ENCODE measurements at places on chromosomes 16 and 17. TPM values are rescaled to one million over a fixed set of nuclear protein-coding genes. Genes with fewer than 3 reads are reported as not detected.
A peak's percentile ranks its signal among the peaks of the same experiment; 100 is the strongest.

- peak overlapping the region; percentile 57 for H3K27ac ChIP-seq
Observed at GRCh38 chr17:45155483-45155882, 6.2 kb upstream of the HEXIM2 start.

DNA sequence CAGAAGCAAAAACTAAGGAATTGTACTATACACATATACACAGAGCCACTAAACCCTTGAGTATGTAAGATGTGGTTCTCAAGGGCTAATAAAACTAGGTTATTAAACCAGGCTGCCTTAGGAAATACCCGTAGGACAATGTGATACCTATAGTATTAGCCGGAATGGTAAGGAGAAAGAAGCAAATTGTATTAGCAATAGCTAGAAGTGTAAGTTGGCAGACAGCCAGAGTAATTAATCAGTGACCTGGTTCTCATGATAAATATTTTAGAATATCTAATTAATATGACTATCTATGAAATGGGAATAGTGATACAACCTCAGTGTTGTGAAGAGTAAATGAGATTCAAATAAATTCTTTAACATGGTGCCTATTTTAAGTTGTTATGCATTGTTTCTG is 18.6 kb downstream of the GDPD1 start:
- H3K27ac ChIP-seq, result no peak overlapping the region
- no peak overlapping the region for H3K4me3 ChIP-seq
- no peaks in the 10 kb centered on the region for H3K27me3 ChIP-seq
- no peaks in the 10 kb centered on the region for H3K36me3 ChIP-seq
- no peak for DNase-seq

GRCh38 chr17:8956465-8956902 is 9.0 kb downstream of the PIK3R5 start:
- H3K36me3 ChIP-seq, result no peaks in the 10 kb centered on the region
- H3K27me3 ChIP-seq, result no peaks in the 10 kb centered on the region
- H3K4me3 ChIP-seq, result no peak overlapping the region
- H3K27ac ChIP-seq, result no peak overlapping the region
- no peaks in the 10 kb centered on the region for H3K4me1 ChIP-seq
- DNase-seq, result no peak

The IGF2BP1 gene
- total RNA-seq, result not detected

DNA sequence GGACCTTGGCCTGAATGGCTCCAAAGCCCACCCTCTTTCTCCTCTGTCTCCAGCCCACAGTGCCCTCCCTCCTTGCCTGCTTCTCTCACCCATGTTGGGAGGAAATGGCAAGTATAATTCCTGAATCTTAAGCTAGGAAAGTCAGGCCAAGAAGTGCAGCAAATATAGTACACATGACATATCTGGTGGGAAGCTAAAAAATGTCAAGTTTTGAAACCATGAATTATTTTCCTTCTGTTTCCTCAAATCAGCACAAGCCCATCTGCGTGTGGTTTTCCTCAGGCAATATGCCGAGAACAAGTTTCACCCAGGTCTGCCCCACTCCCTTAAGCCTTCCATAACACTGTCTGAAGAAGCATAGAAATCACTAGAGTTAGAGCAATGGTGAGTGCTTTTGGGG is 502.8 kb upstream of the CDH11 start:
- H3K27ac ChIP-seq, result no peak overlapping the region
- no peak for DNase-seq
- H3K27me3 ChIP-seq, result no peaks in the 10 kb centered on the region
- no peaks in the 10 kb centered on the region for H3K4me1 ChIP-seq
- H3K4me3 ChIP-seq, result no peak overlapping the region

The CPD gene
- 28.2 TPM for total RNA-seq
